ENCODE measurements at places on chromosomes 3 and 15.

DNA sequence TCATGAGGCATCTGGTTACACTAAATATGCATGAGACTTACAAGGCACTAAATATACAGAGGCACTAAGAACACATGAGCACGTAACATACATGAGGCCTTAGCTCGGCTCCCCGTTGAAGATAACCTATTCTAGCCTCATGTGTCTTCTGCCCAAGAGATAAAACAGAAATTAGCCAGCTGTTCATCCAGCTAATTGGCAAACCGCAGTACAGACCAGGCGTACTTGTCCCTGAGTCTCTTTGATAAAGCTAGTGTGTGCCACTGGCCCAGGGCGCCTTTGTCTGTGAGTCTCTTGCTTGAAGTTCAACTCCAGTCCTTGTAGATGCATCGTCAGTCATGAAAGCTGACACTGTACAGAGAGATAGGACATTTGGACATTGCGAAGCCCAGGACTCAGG, 121.9 kb upstream of the SPATA12 start:
- no peak for DNase-seq

DNA sequence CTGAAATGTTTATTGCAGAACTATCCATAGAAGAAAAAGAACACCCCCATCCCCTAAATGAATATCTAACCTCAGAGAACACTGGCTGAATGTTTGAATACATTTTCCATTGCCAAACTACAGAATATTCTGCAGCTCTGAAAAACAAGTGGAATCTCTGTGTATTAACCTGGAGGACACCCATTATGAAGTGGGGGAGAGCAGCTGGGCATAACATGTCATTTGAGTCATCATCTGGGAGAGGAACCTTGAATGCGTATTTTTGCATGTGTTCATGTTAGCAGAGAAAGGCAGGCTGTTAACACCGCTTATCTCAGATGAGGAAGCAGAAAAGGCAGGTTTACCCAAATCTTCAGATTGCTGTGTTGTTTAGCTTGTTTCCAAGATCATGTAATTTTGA, 31.5 kb downstream of the ESYT3 start:
- no peak for DNase-seq

- no peak for DNase-seq
Observed at GRCh38 chr15:67915461-67916374, 75.9 kb upstream of the RNU6-1 start.

- no peak for DNase-seq
Observed at GRCh38 chr3:152291649-152292066, 22.9 kb downstream of the MBNL1 start.

DNA sequence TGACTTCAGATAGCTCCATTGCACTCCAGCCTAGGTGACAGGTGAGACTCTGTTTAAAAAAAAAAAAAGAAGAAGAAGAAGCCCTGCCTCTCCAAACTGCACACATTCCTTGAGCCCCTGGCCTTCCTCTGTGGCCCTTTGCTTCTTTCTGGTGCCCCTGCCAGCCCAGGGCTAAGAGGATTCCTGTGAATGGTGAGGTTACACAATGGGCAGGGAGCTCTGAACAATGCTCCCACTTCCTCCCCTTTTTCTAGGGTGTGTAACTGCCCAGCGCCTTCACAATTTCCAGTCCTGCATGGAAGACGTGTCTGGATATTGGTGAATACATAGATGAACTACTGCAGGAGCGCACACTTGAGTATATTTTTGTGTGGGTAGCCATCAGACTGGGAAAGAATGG, 3.6 kb upstream of the AMOTL2 start:
- DNase-seq = no peak

- DNase-seq = no peak
Observed at GRCh38 chr15:85615930-85616329, 178.8 kb downstream of the KLHL25 start.

- no peak for DNase-seq
Observed at GRCh38 chr15:39413558-39413957, 167.3 kb upstream of the THBS1 start.

GRCh38 chr3:13417166-13417947, 2.8 kb downstream of the NUP210 start:
- DNase-seq = no peak

DNA sequence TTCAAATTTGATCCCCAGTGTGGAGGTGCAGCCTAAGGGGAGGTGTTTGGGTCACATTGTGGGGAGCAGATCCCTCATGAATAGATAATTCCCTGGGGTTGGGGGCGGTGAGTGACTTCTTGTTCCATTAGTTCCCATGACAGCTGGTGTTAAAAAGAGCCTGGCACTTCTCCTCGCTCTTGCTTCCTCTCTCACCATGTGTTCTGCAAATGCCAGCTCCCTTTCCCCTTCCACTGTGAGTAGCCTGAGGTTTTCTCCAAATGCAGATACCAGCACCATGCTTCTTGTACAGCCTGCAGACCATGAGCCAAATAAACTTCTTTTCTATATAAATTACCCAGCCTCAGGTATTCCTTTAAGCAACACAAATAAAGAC, 23.1 kb downstream of the RIOX2 start:
- no peak for DNase-seq

DNA sequence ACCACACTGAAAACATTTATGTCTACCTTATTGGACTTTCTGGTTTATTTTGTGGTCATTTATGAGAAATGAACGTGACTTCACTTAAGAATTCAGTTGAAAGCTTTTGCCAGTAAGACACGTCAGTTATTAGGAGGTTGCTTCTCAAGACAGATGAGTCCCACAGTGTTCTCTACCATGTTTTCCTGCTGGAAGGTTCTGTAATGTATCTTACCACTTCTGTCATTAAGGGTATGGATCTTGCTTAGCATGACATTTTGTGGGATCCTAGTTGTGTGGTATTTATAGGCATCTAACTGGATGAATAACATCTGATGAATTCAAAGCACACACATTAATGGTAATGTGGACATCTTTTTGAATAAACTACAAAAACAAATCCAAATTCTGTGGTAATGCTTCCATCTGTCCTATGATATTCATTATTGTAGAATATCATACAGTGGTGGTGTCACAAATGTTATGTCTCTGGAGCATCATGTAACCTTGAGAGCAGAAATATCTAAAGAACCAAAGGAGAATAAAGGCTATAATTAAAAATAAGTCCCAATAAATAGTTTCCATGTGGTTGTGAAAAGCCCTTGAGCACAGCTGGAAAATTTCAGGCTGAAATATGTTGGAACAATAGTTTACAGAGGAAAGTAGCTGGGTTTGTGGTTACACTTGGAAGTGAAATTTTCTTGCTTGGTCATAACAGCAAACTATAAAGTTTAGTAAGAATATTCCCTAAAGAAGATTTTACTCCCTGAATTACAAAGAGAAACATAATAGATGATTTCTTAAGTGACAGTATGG, 61.5 kb downstream of the C3orf38 start:
- no peak for DNase-seq

DNA sequence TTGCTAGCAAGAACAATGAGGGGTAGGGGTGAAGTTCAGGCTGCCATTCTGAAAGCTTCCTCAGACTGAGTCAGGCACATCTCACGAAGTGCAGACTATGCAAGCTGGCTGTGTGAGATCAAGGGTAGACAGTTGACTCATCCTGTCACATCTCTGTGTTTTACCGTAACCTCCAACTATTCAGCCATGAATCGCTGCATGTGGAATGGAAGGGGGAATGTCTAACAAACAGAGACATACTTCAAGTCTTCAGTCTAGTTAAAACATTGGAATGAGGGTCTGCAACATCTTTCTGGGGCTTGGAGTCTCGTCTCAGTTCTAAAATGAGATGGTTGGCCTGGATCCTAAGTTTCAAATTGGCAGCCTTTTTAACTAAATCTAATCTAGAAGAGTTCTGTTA, 25.9 kb downstream of the AGTR1 start:
- no peak for DNase-seq

DNA sequence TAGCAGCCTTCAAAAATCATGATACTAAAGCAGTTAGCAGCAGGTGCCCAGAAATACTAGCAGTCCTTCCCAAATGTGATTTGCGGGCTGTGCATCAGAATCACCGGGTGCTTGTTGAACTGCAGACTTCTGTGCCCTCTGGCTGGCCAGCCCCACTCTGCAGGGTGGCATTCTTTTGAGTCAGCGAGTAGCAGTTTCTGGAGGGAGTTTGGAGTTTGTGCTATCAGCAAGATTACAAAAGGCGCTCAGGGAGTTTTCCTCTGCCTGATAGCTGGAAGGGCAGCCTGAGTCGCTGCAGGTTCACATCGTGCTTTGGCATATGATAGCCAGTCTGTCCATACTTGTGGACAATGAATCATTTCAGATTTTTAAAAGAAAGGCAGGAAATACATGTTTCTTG, 57.6 kb downstream of the CLDN11 start:
- no peak for DNase-seq

DNA sequence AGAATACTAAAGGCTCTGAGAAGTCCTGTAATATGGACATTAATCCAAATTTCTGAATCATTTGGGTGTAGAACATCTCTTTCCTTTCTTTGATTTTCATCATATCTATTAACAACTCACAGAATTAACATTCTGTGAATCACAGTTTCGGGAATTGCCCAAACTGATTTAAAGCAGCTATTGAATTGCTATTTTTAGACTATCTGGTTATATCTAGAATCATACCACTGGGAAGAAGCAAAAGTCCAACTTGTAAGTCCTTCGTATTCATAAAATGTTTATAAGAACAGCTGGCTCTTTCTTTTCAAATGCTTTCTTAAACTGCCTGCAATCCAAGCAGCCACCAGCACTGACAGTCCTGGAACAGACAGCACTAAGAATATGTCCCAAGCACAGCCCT, 733.0 kb downstream of the NTRK3 start:
- DNase-seq = no peak

DNA sequence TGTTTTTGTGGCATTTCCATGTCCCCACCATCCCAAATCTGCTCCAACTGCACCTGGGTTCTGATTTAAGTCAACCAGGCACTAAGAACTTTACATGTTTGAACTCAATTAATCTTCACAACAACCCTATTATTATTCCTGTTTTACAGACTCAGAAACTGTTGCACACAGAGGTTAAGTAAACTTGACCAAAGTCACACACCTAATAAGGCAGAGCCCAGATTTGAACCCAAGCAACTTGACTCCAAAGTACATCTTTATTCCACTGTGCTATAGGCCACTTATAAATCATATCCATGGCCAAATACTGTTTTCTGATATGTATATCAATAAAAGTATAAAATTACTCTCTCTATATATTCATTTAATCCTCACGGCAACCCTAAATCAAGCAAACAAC, 16.4 kb downstream of the TM4SF18 start:
- no peak for DNase-seq

DNA sequence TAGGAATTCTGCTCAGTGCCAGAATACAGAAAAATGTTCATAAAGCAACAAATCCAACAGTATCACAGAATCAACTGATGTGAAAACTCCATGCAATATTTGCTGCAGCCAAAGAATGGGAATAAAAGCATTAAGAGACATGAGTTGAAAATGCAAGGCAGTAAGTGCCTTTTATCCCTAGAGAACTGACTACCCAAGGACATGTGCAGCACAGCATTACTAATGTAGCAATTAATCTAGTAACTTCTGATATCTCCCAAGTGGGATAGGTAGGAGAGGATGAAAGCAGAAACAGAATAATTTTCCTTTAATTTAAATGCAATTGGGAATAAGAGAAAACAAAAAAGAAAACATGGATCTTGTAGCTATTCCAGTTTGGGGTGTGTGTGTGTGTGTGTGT, 497.5 kb upstream of the CBLB start:
- DNase-seq = no peak

GRCh38 chr3:151491525-151491924, 30.7 kb upstream of the IGSF10 start:
- DNase-seq = no peak

- DNase-seq = no peak
Observed at GRCh38 chr15:54540721-54541120, 562.5 kb downstream of the UNC13C start.

DNA sequence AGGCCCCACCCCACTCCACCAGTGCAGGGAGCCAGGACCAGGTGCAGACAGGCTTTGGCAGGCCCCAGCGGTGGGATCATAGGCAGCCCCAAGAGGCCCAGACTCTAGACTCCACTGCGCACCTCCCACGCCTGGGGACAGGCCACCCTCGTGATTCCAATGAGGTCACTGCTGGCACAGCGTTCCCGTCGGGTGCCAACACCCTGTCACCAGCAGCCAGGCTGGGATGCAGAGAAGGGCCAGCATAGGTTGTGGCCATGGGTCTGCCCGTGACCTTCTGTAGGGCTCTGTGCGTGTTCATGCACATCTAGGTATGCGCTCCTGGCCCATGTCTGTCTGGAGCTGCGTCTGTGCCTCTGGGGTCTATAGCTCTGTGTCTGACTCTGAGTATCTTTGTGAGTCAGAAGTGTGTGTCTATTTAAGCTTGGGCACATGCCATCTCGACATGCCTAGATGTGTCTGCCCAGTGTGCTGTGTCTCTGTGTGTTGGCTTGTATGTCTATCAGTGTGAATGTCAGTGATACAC, 13.0 kb downstream of the VIPR1 start:
- no peak for DNase-seq

GRCh38 chr15:90710436-90711027, 6.6 kb upstream of the BLM start:
- no peak for DNase-seq

DNA sequence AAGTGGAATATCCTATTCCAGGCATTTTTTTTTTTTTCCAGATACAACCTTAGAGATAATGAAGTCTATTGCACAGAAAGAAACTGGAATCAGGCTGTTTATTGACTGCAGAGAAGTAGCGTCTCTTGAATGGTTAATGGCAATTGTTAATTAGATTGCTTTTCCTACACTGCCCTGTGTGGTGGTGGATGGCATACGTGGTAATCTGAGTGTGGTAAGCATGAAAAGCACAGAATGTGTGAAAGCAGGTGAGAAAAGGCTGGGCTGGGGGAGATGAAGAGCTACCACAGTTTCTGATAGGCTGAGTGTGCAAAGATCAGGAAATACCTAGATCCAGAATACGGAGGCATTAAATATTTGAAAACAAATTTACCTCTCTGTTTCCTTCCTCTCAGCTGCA, 486.3 kb upstream of the TBL1XR1 start:
- DNase-seq = no peak
